Suppressor macrophage (primary cell): ENCODE measurements at places on chromosomes 2 and 18.

DNA sequence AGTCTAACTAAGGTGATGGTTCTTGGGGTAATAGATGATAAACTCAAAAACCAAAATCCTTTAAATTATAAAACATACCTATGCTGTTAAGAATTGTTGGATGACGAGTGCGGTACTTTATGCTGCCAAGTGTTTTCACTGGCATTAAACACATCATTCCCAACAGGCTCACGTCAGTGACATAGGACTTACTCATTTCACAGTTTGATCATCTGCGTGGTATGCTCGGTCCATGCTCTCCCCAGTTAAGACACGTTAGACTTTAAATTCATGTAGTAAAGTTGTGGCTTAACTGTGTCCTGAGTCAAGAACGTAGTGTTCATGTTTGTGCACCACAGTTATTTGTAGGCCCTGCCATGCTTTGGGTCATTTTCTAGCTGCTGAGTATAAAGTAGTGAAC lies 125.6 kb upstream of the MYT1L start:
- no peak for DNase-seq

DNA sequence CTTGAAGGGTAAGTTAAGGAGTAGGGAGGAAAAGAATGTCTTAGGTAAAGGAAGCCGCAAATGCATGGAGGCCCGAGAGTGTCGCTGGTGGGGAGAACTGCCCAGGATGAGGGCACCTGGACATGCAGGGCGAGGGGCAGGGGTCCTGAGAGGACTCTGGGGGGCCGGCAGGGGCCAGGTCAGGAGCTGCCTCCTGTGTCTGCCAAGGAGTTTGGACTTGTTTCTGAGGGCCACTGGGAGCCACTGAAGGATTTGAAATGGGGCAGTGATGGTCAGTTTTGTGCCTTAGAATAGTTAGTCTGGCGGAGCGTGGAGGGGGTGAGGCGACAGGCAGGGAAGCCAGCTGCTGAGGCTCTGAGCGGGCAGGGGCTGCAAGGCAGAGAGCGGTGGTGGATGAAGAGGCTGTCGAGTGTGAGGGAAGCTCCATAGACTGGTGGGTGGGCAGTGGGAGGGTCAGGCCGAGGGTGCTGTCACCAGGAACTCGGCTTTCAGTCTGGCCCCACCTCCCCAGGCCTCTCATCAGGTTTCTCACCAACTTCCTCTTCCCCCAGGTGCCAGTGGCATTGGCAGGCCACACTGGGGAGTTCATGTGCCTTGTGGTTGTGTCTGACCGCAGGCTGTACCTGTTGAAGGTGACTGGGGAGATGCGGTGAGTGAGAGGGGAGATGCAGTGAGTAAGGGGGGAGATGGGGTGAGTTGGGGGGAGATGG lies 14.7 kb upstream of the SLC4A3 start:
- DNase-seq = no peak

GRCh38 chr2:55555977-55556376 lies 36.5 kb downstream of the CFAP36 start:
- DNase-seq = no peak

GRCh38 chr2:172096626-172097547 lies 5.8 kb downstream of the DLX2 start:
- peak; percentile 50 for DNase-seq

DNA sequence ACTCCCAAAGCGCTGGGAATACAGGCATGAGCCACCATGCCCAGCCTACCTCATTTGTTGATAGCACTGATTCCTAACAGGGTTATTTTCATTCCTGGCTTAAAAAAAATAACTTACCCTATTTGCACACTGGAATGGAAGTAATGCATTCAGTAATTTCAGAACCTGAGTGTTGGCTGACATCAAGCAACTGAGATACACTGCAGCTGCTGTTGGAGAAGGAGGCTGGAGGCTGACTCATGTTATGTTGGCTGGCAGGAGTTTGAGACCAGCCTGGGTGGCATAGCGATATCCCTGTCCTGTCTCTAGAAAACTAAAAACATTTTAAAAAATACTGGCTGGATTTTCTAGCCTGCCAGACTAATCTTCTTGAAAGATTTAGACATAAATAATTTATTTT lies 385.1 kb upstream of the MEX3C start:
- DNase-seq = no peak

- DNase-seq = peak; percentile 42
Observed at GRCh38 chr2:219695145-219695709, 67.8 kb downstream of the SLC4A3 start.

- DNase-seq = no peak
Observed at GRCh38 chr18:34158881-34159690, 65.6 kb downstream of the NOL4 start.

DNA sequence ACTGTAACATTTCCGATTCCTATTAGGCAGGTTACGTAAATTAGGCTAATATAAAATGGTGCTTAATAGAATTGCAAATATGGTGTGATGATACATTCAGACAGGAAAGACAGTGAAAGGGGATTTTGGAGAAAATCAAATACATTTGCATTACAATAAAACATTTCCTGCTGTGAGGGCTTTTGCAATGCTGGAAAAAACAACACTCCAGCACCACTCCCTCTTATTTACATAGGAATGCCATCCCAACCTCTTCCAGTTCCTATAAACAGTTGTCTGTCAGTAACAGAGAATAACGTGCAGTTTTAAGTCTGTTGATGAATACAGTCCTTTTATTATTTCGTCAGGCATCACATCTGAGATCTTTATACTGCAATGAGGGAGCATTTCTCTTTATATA lies 298.8 kb upstream of the FANCL start:
- DNase-seq = no peak

DNA sequence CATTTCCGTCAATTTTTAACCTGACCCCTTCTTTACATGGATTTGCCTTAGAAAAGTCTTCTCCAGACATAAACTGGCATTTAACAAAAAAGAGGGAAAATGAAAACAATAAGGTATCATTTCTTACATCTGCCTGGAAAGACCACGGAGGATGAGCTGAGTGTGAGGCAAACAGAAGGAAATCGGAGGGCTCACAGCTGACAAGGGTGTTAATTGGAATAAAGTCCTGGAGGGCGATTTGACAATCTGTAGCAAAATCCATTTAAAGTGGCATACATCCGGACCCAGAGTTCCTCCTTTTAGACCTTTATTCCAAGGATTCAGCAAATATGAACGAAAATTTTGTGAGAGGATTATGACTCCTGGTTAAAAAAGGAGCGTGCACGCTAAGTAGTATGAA lies 179.7 kb upstream of the COPS8 start:
- DNase-seq = no peak

- no peak for DNase-seq
Observed at GRCh38 chr2:9980520-9980919, 29.0 kb downstream of the GRHL1 start.

- peak; percentile 80 for DNase-seq
Observed at GRCh38 chr2:238847841-238848690, at the start of gene TWIST2. TSS of gene TWIST2 (plus strand) at chr2:238848085. CDS start at chr2:238848216, 131 bp downstream.

DNA sequence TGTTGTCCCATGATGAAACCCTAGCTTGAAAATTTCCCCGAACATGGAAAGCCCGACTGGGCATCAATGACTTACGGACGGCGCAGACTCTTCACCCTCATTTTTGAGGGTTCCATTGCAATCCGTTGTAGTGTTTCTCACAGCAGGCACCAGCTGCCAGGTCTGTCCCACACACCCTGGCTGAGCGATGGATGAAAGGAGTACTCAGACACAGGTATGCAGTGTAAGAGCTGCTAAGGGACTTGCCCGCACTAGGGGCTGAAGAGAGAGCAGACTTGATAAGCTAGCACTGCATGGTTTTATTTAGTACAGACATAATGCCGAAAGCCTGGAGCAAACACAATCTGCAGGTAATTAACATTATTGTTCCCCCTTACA lies 15.8 kb downstream of the DYNAP start:
- DNase-seq = no peak

DNA sequence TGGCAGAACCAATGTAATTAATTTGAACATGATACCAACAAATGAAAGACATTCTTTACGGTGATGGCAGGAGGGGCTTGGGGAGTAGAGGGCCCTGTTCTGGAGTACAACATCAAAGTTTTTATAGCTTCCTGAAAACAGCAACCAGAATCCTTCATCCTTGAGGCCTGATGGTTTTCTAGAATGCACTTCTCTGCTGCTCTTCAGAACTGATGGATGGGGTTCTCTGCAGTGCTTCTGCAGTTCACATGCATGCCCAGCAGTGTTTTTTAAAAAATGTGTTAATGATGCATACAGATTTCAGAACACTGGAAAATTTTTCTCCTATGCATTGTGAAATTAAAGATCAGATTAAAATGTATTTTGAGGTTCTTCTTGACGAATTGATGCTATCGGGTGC lies 2.5 kb downstream of the LTBP1 start:
- no peak for DNase-seq

DNA sequence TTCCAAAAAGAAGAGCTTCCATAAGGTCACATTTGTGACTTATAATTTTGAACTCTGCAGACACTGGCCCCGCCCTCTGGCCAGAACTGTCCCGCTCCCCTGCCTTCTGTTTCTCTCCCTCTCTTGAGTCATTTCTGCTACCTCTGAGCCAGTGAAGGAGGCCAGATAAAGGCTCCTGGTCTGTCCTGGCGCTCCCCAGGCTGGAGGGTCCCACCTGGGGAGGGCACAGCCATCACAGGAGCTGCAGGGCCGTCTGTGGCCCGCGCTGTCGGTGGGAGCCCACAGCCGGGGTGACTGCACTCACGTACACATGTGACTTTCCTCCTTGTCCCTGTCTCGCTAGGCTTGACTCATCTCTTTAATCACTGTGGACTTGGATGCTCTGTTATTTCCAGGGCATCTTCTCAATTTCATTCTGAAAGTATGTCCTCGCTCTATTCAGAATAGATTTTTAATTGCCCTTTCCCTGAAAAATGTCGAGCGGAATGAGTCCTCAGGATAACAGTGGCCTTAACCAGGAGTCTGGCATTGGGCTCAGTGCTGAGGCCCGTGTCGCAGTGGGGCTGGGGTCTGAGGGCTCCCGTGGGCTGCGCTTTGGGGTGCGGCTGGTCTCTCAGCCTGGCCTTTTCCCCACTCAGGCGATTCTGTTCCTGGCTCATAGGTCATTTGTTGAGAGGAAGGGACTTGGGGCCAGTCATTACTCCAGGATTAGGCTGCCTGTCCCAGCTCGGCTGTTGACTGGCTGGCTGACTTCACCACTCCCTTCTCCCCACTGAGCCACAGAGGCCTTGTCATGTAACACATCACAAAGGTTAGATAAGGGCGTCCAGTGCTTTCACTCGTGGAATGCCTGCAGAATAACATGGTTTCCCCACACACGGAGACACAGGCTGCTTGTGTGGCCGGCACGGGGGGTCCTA lies 34.5 kb downstream of the KLHL29 start:
- no peak for DNase-seq

GRCh38 chr2:230085201-230085600 lies 16.5 kb upstream of the SLC16A14 start:
- DNase-seq = peak; percentile 67

GRCh38 chr2:156625360-156626170 lies 189.4 kb downstream of the GPD2 start:
- DNase-seq = no peak

GRCh38 chr2:143489145-143489544 lies 359.9 kb downstream of the ARHGAP15 start:
- DNase-seq = no peak

GRCh38 chr2:147641651-147642050 lies 203.2 kb upstream of the ACVR2A start:
- DNase-seq = peak; percentile 38

- no peak for DNase-seq
Observed at GRCh38 chr18:13653746-13654433, 72.5 kb downstream of the FAM210A start.

DNA sequence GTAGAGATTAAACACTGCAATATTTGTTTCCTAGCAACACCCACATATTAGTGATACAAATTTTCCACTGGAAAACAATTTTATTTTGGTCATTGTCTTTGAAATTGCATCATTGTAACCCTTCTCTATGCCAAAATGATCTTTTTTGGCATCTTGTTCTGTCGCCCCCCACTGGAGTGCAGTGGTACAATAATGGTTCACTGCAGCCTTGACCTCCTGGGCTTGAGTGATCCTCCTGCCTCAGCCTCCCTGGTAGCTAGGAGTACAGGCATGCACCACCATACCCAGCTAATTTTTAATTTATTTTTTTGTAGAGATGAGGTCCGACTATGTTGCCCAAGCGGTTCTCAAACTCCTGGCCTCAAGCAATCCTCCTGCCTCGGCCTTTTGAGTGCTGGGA lies 117.4 kb downstream of the PIK3C3 start:
- DNase-seq = no peak

GRCh38 chr2:240869956-240870875 lies 1.6 kb downstream of the AGXT start:
- no peak for DNase-seq

DNA sequence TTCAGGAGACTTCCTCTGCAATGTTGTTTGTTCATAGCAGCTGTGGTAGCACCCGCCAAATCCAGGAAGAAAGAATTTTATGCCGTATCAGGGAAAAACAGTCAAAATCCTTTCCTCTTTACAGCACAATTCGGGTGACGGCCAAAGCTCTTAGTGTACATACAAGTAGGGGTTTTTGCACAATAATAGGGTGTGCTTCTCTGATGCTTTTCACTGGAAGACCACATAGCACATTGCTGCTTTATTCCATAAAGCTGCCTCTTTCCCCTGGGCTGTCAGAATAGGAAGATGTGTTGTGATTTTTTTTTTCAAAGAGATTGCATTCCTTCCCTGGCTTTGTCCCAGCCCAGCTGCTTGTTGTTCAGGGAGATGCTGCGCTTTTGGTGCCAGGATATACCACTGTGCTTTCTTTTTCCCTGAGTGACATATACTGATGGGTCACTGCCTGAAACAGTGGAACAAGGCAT lies 27.2 kb upstream of the LANCL1 start:
- no peak for DNase-seq

- DNase-seq = no peak
Observed at GRCh38 chr2:974502-974901, 23.9 kb downstream of the SNTG2 start.

GRCh38 chr2:232387451-232388171 lies 9.1 kb downstream of the ALPP start:
- no peak for DNase-seq

- no peak for DNase-seq
Observed at GRCh38 chr2:241894681-241895426, 25.3 kb downstream of the RTP5 start.

- no peak for DNase-seq
Observed at GRCh38 chr2:1813371-1813770, 69.1 kb upstream of the PXDN start.

- no peak for DNase-seq
Observed at GRCh38 chr18:76460482-76460881, 34.6 kb downstream of the ZNF516 start.

- DNase-seq = no peak
Observed at GRCh38 chr2:23595601-23596251, 210.7 kb downstream of the KLHL29 start.

- no peak for DNase-seq
Observed at GRCh38 chr2:204033611-204034495, 97.3 kb downstream of the ICOS start.

DNA sequence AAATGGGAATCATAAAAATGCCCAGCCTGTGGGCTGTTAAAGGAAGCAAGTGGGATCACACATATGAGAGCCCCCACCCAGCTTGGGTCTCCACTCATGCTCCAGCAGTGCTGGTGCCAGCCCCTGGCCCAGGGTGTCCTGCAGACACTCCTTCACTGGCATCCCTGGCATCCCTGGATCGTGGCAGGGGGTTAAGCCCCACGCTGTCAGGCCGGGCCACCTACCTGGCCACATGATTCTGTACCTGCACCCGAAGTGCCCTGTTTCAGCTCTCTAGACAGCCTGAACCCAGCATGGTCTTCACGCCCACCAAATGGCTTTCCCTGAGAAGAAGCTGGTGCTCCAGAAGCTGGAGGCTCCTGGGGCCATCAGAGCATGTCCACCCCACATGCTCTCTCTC lies 137.4 kb downstream of the INHBB start:
- no peak for DNase-seq
